ENCODE measurements at places on chromosomes 1 and 21.
A peak's percentile ranks its signal among the peaks of the same experiment; 100 is the strongest.

- no peak for DNase-seq
These were observed 16.0 kb upstream of the PIGV start for GRCh38 chr1:26771643-26772321.

DNA sequence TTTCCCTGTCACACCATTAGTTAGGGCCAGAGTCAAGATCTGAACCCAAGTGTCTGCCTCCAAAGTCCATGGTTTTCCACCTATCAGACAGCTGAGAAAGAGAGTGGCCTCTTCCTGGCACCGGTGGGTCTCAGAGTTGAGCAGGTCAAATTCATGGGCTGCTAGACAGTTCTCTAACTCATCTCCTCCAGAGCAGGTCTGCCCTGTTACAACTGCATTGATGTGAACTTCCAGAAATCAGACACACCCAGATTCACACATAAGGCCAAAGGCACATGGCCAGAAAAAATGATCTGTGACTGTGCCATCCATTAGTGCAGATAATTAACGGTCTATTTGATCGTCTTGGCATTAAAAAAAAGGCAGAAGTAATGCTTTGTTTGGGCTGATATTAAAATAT is 17.5 kb downstream of the SMIM12 start:
- DNase-seq: no peak

GRCh38 chr1:216075339-216075738 is 347.9 kb downstream of the USH2A start:
- no peak for DNase-seq

GRCh38 chr1:153742411-153743142 is 14.7 kb downstream of the INTS3 start:
- DNase-seq: no peak

DNA sequence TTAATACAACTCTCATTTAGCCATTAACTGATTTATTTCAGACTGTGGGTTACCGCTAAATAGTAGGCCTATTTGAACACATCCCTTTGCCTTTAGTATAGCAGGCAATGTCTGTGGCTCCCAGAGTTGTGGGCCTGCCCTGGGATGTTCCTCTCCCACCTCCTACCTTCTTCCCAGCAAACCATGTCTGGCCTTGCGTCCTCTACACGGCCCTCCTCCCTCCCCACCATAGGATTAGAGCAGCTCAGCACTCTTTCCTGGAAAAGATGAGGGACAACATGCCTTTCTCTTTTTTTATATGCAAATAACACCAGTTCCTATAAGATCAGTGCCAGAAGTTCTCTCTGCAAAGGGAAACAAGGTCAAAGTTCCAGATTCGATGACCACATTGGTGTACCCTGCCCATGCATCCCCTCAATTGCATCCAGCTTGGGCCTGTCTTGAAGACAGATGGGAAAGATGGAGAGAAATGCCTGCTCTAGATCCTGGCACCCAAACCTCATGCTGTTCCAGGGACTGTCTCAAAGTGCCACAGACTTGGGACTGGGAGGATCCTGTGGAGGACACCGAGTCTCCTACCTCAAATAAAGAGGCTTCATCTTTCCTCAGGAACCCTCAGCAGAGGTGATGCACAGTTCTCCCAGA is 57.2 kb downstream of the CD46 start:
- no peak for DNase-seq

GRCh38 chr1:14897080-14897449 is 256.5 kb upstream of the TMEM51 start:
- no peak for DNase-seq

DNA sequence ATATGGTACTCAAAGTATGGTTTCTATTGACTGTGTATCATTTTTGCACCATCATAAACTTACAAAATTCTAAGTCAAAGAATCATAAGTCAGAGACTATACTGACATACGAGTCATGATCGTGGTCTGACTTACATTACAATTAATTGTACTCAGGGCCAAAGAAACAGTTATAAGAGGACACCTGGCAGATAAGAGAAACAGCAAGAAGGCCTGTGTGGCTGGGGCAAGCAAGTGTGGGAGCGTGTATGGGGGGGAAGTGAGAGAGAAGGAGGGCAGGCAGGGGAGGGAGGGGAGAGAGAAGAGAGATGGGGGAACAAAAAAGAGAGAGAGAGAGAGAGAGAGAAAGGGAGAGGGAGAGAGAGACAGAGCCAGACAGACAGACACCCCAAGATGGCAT is 70.9 kb downstream of the RERE start:
- no peak for DNase-seq

GRCh38 chr1:202130297-202130721 is 7.6 kb downstream of the GPR37L1 start:
- no peak for DNase-seq

DNA sequence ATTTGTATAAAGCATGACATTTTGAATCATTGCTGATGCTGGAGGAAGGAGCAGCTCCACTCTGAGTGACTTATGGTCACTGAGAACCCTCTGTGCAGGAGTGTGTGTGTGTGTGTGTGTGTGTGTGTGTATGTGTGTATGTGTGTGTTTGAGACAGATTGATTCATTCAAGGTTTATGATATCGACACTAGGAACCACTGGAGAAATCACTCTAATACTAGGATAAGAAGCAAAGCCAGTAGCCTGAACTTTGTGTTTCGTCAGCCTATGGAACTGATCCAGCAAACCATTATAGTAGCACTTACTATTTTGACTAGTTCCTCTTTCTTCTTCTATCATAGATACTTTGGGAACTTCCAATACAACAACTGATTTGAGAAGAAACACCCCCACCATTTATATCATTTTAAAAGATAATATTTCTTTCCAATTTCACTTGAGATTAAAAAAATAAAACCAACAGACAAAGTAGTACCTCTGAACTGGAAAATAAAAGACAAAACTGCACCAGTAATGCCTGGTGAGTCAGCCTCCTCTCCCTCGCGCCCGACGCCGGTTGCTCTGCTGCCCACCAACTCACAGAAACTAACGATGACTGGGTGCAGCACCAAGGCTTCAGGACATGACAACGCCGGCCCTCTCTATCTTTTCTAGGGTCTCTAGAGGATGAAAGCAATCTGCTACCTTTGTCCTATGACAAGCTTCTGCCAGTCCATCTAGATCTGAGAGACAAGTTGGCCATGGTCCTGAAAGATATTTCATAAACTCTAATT is 20.9 kb downstream of the SLAMF1 start:
- DNase-seq: no peak

GRCh38 chr1:182714546-182714945 is 30.2 kb upstream of the RGS8 start:
- DNase-seq: no peak

DNA sequence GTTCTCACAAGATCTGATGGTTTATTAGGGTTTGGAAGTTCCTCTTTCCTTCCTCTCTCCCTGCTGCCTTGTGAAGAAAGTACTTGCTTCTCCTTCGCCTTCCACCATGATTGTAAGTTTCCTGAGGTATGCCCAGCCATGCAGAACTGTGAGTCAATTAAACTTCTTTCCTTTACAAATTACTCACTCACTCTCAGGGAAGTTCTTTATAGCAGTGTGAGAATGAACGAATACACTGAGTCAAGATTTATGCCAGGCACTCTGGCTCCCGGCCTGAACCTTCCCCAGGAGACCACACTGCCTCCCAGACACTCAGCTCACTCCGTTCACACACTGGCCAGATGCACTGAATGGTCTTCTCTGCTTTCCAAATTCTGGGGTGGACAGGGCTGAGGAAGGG is 308.3 kb upstream of the AJAP1 start:
- no peak for DNase-seq

DNA sequence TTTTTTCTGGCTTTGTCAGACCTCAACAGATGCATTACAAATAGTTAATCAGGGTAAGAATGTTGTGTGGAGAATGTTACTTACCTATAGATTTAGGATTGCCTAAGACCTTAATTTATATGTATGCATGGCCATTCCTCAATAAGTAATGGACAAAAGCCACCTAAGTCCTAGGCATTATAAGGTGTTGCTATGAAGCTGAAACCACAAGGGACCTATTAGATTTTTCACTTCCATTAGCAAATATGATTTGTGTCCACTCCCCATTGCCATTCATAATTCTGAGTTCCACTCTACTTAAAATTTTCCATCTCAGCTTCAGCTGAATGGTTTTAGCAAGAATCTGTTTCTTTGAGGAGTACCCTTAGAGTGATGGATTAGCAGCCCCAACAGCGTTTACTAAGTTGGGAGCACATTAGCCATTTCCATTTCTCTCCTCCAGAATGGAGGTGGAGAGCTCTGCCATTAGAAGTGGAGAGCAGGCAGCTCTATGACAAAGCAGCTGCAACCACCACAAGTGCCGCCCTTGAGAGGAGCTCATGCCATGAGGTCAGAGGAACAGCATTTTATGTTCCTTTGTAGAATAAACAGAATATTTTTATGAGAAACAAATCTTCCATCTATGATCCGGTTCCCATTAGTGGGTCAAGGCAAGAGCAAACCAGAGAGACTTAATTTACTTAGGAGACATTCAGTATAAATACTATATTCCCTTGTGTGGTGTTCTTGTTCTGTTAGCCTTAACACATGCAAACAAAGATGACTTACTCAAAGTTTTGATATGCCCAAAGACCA is 28.9 kb upstream of the C1orf87 start:
- no peak for DNase-seq

DNA sequence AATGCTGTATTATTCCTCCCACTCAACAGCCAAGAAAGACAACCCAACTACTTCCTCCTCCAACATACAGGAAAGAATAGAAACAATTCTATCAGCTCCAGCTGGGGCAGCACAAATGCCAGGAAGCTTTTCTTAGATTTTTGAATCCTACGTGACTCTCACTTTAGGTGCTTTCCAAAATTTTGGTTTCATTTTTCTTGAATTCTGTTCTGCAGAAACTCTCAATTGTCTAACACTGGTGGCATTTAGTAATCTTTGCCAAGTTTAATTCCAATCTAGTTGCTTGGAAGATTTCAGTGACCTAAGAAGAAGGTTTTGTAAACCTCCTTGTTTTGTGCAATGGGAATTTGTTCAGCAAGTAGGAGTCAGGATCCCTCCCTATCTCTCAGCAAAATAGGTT is 37.1 kb upstream of the DOCK7 start:
- DNase-seq: no peak

GRCh38 chr1:9717193-9718005 is 65.9 kb downstream of the PIK3CD start:
- peak; percentile 67 for DNase-seq

GRCh38 chr1:17584539-17584938 is 45.0 kb downstream of the ARHGEF10L start:
- no peak for DNase-seq

DNA sequence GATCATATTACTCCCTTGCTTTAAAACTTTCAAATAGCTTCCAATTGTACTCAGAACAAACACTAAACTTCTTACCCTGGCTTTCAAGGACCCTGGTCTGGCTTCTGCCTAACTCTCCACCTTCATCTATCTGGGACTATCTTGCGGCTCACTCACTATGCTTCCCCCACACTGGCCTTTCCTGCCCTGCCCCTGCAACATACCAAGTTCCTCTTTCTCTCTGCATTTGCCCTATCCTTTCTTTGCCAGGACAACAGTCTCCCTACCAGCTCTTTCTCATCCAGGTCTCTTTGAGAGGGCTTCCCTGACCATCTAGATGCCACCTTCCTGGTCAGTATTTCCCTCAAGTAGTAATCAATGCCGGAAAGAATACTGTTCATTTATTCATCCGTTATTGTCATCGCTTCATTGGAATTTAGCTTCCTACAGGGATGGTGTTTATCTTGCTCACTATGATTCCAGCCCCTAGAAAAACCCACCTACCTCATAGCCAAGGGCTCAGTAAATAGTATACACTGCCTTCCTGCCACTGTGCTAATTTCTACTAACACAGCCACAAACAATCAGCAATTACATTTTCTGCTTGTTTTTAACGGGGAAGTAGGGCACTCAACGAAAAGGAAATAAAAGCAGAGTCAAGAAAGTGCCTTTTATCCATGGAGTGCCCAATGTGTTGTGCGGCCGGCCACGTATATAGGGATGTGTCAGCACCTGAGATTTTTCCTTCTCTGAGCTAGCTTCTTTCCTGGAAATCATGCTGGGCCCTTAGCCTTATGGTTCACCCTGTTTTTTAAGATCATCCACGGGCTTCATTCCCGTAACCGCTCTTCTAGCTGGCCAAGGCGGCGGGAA is 521 bp upstream of the CDC7 start:
- no peak for DNase-seq

DNA sequence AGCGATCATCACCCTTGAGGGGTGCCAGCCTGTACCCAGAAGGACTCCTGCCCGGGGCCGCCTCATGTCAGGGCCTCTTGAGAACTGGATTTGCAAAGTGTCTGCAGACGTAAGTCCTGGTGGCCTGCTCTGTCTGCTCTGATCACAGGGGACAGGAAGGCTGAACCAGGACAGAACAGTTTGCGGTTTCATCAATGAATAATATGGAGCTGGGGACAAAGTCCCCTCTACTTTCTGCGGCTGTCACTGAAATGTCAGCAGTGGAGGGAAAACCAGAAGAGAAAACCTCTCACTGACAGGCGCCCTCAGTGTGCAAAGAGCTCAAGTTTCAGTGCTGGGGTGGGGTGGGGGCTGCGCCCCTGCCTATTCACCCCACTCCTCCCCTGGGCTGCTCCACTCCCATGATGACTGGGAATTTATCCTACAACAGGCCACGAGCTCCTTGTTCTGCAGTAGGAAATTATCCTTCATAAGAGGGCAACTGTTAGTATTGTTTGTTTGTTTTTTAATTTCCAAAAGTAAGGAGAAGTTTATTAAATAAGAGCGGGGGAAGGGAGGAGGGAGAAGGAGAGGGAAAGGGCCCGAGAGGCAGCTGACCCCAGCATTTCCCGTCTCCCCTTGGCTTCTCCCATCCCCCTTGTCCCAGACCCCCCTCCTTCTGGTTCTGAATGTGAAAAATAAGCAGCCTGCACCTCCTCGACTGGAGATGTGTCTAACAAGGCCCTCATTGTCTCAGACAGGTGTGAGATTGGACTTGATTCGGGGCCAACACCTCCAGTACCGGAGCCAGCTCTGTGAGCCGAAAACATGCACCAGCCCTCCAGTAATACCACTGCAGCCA is 149.2 kb downstream of the CLIC6 start:
- DNase-seq: no peak

- DNase-seq: no peak
These were observed 48.9 kb upstream of the ZNF326 start for GRCh38 chr1:89945852-89946476.

DNA sequence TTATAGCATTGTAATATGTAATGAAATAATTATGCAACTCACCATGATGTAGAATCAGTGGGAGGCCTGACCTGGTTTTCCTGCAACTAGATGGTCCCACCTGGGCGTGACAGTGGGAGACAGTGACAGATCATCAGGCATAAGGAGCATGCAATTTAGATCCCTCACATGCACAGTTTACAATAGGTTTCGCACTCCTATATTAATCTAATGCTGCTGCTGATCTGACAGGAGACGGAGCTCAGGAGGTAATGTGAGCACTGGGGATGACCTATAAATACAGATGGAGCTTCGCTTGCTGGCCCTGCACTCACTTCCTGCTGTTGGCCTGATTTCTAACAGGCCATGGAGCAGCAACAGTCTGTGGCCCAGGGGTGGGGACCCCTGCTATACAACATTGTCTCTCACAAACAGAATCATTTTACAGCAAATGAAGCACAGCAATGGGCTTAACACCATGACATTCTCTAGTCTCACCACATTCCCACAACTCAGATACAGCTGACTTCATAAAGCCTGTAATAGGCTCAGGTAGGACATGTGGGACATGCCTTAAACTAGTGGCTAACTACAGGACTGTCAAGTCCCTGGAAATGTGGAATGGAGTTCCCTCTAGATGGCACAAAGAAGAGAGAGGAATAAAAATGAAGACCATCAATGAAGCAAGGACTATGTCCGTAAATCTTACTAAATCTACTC is 40.7 kb upstream of the SLC5A9 start:
- DNase-seq: no peak

All from stimulated activated CD8-positive, alpha-beta memory T cell treated with anti-CD3 and anti-CD28 coated beads, Interleukin-12 subunit alpha, Interleukin-12 subunit beta, amount 100 ng/mL, for 1 hour (primary cell).